ENCODE measurements at places on chromosomes 7 and 10.

GRCh38 chr10:72545546-72545945 lies 80.3 kb downstream of the MICU1 start:
- DNase-seq, result no peak

GRCh38 chr10:96622013-96622787 lies 35.4 kb upstream of the TM9SF3 start:
- no peak for DNase-seq

- DNase-seq, result no peak
These were observed 84.1 kb downstream of the MALSU1 start for GRCh38 chr7:23383225-23383624.

- no peak for DNase-seq
These were observed 3.1 kb upstream of the RET start for GRCh38 chr10:43073721-43074120.

DNA sequence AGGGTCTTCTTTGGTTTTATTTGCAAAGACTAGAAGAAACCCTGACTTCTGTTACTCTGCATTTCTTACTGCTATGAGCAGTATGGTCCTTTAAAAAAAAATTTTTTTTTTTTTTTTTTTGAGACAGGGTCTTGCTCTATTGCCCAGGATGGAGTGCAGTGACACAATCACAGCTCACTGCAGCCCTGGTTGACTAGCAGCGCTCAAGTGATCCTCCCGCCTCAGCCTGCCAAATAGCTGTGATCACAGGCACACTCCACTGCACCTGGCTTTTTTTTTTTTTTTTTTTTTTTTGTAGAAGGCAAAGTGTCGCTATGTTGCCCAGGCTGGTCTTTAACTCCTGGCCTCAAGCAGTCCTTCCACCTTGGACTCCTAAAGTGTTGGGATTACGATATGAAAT lies 17.4 kb downstream of the CNNM2 start:
- DNase-seq, result no peak

- DNase-seq, result no peak
These were observed 190.4 kb downstream of the CTTNBP2 start for GRCh38 chr7:117682681-117683385.

GRCh38 chr10:5046410-5046809 lies 42.8 kb upstream of the AKR1C2 start:
- DNase-seq, result no peak

- DNase-seq, result no peak
These were observed 6.3 kb downstream of the GHRHR start for GRCh38 chr7:30970074-30970473.

DNA sequence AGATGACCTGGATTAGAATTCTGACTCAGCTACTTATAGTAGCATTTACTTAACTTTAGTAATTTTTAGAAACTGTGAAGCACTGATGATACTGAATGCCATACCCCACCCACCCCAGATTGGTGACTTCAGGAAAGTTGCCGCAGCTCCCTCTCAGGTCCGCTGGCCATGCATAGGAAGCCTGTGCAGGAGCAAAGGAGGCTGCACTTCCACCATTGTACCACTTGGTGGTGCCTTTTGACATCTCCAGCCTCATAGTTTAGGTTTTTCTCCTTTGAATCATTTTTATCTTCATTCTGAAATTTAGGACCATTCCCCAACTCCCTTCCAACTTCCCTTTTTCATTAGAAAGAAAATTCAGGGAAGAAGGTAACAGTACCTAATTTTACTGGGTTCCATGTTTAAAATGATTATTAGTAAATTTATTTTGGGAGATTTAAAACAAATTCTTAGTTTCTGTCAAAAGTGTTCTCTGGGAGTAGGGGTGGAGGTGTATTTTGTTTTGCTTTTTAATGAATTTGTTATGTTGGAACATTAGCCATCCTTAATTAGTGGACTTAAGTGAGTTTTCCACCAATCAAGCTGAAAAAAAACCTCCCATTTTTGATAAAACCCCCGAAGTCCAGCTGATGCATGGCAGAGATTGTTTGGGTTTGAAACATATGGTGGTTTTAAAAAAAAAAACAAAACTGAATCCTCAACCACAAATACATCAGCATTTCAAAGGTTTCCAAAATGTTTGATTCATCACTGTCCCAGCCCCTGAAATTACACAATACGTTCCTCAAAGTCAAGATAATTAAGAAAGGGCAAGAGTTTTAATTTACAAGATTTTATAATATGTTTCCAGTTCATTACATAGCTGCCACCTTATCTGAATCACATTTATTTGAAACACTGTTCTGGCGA lies 109.6 kb downstream of the WNT2 start:
- peak; percentile 38 for DNase-seq

GRCh38 chr7:138074121-138074520 lies 2.1 kb upstream of the AKR1D1 start:
- no peak for DNase-seq

GRCh38 chr10:72356987-72357386 lies 2.3 kb upstream of the DNAJB12 start:
- DNase-seq, result no peak

DNA sequence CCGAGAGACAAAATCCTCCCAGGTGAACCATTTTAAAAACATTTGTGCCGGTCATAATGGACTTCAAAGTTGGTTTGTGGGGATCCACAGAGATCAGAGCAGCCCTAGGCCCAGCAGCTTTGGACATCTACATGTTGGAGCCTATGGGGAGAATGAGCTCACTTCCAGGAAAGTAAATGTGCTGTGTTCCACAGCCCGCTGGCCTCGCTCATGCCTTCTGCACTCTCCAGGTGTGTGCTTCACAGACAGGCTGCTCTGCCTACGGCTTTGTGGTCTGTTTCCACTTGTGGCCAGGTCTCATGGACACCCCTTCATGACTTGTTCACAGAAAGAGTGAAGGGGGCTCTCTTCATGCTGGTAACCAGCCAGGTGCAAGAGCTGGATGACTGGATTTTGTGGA lies 141.6 kb downstream of the ADARB2 start:
- no peak for DNase-seq

GRCh38 chr7:2971914-2972834 lies 71.5 kb downstream of the CARD11 start:
- no peak for DNase-seq

GRCh38 chr7:16590424-16590823 lies 55.1 kb downstream of the ANKMY2 start:
- DNase-seq, result no peak
